ENCODE measurements at places on chromosomes 6 and 20.

DNA sequence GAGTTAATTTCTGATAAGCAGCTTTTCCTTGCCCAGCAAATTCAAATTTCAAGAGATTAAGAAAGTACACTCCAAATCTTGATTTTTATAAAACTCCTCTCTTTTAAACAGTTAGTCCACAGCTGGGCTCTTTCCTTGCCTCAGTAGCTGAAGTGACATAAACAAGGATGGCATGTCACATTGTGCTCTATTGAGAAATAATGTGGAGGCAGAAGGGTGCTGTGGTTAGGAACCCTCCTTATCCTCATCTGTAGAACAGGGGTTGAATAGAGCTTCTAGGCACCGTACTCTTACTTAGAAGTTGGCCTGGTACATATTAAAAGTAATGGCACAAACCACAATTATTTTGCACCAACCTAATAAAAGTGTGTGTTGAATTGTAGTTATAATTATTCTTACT is 70.3 kb downstream of the RSPO3 start:
- no peak for DNase-seq

DNA sequence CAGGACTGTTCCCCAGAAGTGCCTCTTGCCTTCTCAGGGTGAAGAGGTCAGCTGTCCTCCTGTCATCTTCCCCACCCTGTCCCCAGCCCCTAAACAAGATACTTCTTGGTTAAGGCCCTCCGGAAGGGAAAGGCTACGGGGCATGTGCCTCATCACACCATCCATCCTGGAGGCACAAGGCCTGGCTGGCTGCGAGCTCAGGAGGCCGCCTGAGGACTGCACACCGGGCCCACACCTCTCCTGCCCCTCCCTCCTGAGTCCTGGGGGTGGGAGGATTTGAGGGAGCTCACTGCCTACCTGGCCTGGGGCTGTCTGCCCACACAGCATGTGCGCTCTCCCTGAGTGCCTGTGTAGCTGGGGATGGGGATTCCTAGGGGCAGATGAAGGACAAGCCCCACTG is 9.8 kb downstream of the PI16 start:
- DNase-seq, result no peak

- no peak for DNase-seq
Observed at GRCh38 chr20:57476084-57476526, 48.8 kb downstream of the CTCFL start.

GRCh38 chr20:33291830-33292355 is 8.9 kb downstream of the BPIFB1 start:
- DNase-seq, result peak; percentile 61

DNA sequence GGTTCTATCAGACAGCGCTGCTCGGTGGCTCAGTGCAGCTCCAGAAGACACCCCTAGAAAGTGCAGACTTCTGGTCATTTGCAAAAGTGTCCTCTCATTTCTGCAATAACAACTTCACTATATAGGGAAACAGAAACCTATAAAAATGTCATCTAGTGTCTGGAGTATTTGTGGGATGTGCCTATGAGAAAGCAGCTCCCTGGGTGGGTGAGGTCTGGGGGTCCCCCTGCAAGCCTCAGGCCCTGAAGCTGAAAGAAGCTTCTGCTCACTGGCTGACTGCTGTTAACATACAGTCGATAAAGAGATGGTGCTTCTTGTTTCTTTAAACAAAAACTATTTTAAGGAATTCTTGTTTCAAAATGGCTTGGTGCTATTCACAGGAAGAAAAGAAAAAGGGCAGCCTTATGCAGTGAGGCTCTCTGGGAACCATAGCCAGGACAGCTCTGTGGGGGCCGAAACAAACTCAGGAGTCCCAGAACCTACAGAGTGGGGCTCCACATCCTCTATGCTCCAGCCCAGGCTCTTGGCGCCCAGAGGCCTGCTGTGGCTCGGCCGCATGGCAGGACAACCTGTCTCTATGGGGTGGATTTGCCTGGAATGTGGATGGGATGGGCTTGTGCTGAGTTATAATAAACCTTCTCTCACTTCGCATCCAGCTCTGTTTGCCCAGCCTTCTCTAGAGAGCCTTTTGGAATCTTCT is 109.7 kb downstream of the BANF2 start:
- DNase-seq, result no peak

DNA sequence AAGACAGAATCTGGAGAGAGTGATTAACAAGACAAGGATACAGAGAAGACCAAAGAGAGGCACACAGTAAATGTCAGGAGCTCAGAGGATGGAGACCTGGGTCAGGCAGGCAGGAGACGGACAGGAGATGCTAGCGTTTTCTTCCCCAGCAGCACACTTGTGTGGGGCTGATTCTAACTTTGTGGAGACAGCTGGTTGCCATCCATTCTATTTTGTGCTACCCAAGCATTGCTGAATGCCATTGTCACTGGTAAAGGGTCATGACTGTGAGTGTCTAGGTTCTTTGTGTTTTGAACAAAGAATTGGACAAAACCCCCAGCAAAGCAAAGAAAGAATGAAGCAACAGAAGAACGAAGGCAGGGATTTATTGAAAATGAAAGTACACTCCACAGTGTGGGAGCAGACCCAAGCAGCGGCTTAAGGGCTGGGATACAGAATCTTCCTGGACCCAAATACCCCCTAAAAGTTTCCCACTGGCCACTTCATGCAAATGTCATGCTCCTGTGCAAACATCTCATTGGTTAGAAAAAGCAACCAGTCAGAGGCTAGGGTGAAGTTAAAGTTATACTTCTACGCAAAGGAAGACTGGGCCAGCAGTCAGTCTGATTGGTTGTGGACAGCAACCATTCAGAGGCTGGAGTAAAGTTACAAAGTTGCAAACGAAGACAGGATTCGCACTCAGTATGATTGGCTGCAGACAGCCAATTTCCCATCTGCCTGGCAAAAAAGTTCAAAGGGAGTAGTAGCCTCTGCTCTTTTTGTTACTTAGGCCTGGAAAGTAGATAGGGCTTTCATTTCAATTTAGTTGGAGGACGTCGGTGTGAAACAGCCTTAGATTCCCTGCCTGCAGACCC is 17.5 kb downstream of the PTK7 start:
- DNase-seq, result no peak

- DNase-seq, result peak; percentile 5
Observed at GRCh38 chr6:69729870-69730449, 66.8 kb downstream of the LMBRD1 start.

GRCh38 chr6:1893470-1894130 is 283.9 kb downstream of the FOXC1 start:
- no peak for DNase-seq

DNA sequence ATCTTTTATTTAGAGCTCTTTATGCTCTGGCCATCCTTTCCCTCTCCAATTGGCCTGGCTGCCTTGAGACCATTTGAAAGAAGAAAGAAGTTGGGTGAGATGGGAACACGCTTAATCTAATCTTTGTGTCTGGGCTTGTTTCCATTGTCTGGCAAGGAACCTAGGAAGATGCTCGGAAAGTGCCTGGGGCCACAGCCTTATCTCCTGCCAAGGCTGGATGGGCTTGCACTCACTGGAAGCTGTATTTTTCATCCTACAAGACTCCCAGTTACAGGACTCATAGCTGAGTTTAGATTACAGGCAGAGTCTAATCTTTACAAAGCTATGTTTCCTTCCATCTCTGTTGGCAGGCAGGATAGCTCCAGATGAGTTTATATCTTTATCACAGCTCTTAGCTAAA is 33.1 kb upstream of the CDYL start:
- no peak for DNase-seq

DNA sequence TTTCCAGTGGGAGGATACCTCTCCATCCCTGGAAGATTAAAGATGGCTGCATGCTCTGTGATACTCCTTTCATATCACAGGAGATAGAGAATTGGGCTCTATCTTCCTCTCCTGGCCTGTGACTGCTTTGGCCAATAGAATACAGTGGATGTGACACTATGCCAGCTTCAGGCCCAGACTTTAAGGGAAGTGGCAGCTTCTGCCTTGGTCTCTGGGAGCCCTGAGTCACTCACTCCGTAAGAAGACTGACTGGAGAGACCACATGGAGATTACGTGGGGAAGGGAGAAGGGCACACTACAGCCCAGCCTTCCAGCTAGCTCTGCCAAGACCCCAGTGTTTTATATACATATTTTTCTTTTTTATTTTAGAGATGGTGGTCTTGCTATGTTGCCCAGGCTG is 10.4 kb upstream of the MMP9 start:
- no peak for DNase-seq

- no peak for DNase-seq
Observed at GRCh38 chr6:169851641-169852503, 100.5 kb downstream of the ERMARD start.

- no peak for DNase-seq
Observed at GRCh38 chr20:9112541-9113515, 43.9 kb downstream of the PLCB4 start.

DNA sequence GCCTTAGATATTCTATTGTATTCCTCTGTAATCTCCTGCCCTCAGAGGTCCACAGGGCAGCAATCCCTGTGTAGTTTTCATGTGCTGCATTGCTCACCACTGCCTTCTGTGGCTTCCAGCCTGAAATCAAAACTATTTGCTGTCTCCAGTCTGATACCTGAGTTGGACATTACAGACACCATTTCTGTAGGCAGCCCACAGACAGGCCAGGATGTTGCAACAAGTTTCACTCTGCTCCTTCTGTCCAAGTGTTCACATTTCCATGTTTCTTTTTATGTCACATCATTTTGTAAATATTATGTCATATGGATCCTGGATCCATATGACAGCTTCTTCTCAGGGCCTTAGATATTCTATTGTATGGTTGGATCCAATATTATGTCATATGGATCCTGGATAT is 21.7 kb downstream of the ECI2 start:
- DNase-seq, result no peak

DNA sequence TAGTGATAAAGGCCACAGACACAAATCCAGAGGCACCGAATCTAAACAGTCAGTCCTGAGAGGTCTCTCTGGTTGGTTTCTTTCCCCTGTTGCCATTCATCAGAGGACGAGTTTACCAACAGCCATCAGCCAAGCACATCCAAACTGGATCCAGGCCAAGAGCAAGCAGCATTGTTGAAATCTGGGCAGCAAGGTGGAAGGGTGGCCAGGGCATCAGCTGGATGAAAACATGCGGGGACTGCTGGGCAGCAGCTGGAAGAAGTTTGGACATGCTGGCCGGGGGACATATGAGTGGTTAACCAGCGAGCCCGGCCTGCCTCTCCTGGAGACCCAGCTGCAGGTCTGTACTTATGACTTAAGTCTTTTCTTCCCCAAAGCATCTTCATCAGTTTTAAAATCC is at the start of gene SMIM28:
Gene SMIM28, plus strand, starts transcription at position 62 of the 400 bp plus-strand sequence. Its CDS starts 168 bp downstream, at position 230.
- no peak for DNase-seq

- no peak for DNase-seq
Observed at GRCh38 chr6:39366931-39367618, 44.6 kb upstream of the KCNK16 start.

- DNase-seq, result peak; percentile 65
Observed at GRCh38 chr6:25882051-25882496, 8.0 kb upstream of the SLC17A3 start.

GRCh38 chr20:38692436-38693411 is 31.6 kb upstream of the SLC32A1 start:
- peak; percentile 27 for DNase-seq

DNA sequence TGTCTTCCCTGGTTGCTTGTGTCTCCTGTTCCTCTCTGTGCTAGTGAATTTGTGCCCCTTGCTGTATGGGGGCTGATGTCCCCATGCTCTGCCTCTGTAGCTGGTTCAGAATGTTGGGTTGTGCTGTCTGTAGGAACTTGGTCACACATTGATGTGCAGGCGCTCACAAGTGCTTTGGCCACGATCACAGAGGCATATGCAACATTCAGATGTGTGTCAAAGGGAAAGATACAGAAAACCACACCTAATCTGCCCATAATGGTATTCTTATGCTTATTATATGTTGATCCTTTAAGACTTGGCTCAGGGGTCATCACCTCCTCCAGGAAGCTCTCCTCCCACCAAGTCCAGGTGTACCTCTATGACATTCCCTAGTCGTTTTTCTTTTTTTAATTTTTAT is 17.1 kb upstream of the DHX35 start:
- DNase-seq, result no peak

- no peak for DNase-seq
Observed at GRCh38 chr6:105001906-105002305, 45.0 kb downstream of the LIN28B start.

- no peak for DNase-seq
Observed at GRCh38 chr6:93621442-93621841, 202.1 kb upstream of the EPHA7 start.

DNA sequence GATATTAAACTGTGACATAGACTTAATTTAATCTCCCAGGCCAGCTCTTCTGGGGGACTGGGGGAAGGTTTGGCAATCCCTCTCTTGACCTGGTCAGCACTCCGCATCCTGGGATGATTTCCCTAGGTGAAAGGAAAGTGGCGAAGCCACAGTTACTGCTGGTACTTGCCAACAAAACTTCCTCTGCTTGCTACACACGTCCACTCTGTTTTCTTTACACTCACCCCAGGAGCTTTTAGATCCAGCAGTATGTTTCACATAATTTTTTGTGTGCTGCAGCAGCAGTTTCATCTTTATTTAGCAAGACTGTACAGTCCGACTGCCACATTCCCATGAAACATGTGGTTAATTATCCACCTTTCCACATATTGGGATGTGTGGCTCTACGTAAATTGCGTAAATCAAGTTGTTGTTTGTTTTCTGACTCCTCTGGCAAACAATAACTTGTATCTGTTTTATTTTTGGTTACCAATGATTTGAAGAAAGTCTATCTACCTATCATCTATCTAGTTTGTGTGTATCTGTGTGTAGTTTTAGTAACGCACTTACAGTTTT is 284.0 kb downstream of the PHF3 start:
- no peak for DNase-seq

DNA sequence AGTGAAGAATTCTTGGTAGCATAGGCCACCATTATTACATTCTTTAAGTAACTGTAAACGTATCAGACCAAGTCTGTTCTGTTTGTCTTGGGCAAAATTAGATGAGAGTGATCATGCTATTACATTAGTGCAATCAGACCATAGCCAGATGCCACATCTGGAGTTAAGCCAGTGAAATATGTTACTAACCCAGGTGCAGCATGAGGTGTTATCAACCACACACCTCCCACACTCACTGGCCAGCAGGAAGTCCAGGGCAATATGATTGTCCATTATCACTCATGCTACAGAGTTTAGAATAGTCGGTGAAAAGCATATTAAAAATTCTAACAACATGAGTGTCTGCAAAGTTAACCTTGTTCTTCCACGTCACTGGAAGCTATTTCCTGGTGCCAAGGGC is 174.7 kb upstream of the PROKR2 start:
- no peak for DNase-seq

GRCh38 chr20:5662769-5663168 is 87.4 kb upstream of the SHLD1 start:
- no peak for DNase-seq

DNA sequence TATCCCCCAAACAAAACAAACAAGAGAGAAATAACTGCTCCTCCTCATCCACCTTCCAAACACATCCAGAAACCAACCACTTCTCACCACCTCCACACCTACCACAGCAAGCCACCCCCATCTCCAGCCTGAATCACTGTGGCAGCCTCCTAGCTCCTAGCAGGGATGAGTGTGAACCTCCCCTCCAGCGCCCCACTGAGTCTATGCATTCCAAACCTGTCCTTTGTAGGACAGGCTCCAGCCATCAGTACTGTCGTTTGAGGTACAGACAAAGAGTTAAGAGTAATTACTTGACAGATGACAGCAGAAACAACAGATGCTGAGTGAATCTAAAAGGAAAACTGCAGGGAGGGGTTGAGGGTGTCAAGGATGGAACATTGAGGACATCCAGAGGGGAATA is 2.4 kb downstream of the METTL24 start:
- DNase-seq, result no peak

- DNase-seq, result no peak
Observed at GRCh38 chr6:135540207-135540840, 42.8 kb upstream of the AHI1 start.

Data from CD4-positive, alpha-beta T cell treated with Interleukin-2 at 100 ng/mL for 4 hours (primary cell).